ENCODE measurements at places on chromosomes 7 and 10.

DNA sequence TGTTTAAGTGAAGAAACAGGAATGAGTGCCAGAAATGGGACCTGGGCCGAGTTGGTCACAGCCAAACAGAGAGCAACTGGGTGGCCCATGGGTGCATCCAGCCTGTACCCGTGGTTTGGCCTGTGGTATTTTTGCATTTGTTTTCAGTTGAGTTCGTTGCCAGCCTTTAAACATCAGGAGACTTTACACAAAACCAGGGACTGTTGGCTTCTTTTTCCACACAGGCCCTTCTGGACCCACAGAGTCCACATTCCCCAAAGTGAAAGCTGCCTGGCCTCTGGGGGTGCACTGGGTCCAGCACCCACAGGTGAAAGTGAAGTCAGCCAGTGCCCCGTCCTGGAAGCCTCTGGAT lies 54.1 kb upstream of the TNS3 start:
- no peak for DNase-seq

- no peak for DNase-seq
Observed at GRCh38 chr10:95214793-95215192, 20.8 kb downstream of the ACSM6 start.

DNA sequence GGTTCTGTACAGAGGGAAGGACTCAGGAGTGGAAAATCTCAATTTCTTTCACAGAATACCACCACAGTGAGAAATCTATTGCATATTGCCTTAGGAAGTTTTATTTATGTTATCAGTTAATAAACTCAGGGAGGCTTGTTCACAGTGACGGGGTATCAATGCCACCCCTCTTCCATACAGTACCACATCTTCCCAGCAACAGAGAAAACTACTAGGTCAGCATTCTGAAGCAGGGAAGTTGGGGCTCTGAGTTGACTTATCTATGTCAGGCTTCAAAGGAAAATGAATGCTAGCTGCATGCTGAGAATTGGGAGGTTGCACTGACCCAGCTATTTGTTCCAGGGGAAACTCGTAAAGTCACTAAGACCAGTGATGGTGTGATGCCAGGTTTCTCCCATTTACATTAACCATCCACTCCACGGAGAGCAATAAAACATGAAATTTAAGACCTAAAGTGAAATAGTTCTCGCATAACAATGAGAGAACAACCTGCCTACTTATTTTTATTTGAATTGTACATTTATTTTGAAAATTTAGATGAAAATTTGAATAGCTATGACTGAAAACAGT lies 266.7 kb downstream of the RNLS start:
- no peak for DNase-seq

DNA sequence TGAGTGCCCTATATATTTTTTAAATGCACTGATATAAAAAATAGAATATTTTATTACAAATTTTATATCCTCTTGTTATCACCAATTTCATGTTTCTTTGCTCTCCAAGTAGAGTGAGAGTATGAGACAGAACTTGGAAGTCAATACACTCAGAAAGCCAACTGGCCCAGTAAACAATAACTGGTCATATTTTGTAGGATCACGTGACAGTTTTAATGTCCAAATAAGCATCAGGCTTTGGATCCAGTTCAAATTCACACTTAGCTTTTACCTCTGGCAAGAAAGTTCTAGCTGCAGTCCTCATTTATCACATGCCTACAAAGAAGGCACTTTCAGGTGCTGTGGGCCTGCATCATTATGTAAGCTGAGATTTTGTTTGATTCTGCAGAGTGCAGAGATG lies 21.6 kb upstream of the TPK1 start:
- no peak for DNase-seq
